ENCODE measurements at places on chromosomes 13 and 19.

- DNase-seq: no peak
These were observed 4.0 kb downstream of the LENG9 start for GRCh38 chr19:54459282-54460229.

- DNase-seq: no peak
These were observed 13.2 kb downstream of the KLK5 start for GRCh38 chr19:50939596-50939995.

- no peak for DNase-seq
These were observed 15.8 kb upstream of the MICU2 start for GRCh38 chr13:21619633-21620220.

GRCh38 chr13:63448692-63449091 is 2033.0 kb upstream of the PCDH20 start:
- DNase-seq: peak; percentile 60

- DNase-seq: peak; percentile 52
These were observed at the start of gene GMIP for GRCh38 chr19:19643158-19644053. Gene GMIP, minus strand, starts transcription at chr19:19643657. Its CDS starts 128 bp downstream, at chr19:19643529.

- no peak for DNase-seq
These were observed 250.0 kb downstream of the RGCC start for GRCh38 chr13:41707194-41707821.

DNA sequence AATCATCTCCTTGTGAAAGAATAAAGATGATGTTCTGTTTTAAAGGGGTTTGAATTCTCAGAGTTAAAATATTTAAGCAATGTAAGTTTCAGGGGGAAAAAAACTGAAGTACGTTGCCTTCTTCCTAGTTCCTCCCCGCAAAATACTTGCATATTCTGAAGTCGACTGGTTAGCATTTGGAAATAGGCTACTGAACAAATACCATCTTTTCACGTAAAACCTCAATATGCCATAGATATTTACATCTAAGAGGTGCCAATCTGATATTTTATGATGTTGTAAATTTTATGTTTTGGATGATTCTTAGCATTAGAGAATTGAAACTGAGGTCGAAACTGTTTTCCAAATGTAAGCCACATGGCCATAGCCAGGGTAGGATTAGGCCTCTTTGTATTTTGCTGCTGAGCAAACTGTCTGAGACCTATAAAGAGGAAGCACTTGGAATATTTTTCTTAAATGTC is 138.3 kb downstream of the FLT1 start:
- DNase-seq: no peak

DNA sequence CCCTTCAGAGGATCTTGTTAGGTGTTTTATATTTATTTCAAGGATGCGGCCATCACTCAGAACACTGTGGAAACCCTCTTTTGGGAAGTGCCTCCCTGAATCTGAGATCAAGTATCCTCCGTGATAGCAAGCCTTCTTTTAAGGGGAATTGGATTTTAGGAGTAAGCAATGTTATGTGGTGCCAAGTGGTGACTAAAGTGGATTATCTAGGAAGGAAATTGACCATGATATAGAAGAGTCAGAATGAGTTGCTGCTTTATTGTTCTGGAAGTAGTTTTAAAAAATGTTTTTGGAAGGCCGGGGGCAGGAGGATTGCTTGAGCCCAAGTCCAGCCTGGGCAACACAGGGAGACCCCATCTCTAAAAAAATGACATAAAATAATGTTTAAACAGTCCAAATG is 6.7 kb downstream of the ERCC5 start:
- DNase-seq: no peak

DNA sequence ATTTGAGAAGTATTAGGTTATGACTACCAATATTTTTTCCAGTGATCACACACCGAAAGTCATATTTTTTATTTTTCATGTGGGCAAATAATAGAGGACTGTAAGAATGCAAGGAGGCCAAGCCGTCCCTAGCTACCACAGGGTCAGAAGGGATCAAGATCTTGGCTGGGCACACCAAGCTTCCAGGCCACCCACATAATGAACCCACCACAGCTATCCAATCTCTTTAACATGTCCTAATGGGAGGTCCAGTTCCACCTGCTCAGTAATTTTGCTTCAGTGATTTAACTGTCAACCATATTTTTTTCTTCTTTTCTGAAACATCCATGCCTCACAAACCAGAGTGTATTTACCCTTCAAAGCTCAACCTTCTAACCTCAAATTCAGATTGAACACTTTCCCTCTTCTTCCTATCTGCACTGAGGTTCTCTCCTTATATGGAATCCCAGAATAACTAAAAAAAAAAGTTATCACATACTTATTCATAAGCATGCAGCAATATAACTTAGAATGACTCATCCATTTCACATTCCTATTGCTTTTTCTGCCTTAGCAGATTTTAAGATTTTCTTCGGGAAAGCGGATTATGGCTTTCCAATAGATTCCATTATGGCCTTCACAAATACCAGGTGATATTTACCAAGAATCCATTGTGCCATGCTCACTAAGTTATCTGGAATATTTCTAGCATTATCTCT is 12.2 kb downstream of the ARGLU1 start:
- no peak for DNase-seq

DNA sequence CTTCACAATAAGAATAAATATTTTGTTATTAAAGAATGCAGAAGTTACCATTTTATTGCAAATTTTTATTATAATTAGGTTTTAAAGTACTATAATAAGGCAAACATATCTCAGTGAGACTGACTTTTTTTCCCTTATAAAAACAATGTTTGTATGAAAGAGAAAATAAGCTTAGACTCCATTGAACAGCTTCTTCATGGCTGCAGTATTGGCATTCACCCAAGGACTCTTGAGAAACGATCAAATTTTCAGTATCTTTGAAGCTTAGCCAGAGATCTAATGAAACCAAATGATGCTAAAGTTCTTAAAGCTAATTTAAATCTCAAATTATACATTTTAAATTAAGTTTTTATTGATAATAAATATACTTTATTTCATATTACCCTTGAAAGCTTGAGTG is 128.3 kb downstream of the GGACT start:
- DNase-seq: no peak

DNA sequence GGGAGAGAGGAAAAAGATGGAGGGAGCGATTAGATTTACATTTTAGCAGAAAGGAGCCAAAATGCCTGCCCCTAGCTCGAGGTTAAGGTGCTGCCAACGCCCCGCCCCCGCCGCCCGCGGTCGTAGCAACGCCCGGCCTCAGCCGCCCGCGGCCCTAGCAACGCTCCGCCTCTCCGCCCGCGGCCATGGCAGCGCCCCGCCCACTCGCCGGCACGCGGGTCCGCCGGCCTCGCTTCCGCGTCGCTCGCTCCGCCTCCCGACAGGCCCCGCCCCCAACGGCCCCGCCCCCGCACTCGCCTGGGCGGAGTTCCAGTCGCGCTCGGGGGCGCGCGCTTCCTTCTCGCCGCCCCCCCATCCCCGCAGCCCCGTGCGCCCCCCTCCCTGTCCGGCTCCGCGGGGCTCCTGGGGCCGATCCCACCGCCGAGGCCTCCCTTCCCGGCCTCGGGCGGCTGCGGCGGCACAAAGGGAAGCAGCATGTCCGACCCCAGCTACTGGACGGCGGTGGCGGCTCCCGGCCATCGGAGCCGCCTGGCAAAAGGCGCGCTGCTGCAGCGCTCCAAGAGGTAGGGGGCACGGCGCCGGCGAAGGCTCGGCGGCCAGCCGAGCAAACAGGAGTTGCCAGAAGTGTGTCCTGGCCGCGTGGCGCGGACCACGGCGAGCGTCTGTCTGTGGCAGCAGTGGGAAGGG is 20.3 kb downstream of the MAST3 start:
- DNase-seq: peak; percentile 59

DNA sequence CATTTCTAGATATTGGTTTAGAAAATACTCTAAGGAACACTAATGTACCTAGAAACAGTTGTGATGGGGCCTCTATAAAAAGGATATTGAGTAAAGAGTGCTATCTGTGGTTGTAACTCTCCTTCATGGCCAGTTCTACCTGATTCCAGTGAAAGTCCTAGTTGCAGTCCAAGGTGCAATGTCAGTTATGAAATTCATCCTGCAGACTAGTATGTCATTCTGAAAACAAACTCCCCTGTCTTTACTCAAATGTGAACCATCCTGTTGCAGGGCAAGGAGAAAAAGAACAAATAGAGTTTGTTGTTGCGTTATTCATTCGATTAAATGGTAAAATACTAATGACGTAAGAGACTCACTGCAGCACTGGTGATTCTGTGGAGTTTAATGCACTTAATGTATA is 18.3 kb upstream of the N4BP2L1 start:
- DNase-seq: no peak
